ENCODE measurements at places on chromosomes 16 and 17. TPM values are rescaled to one million over a fixed set of nuclear protein-coding genes. Genes with fewer than 3 reads are reported as not detected.

- DNase-seq: peak; percentile 46
Observed at GRCh38 chr17:50129728-50130558, at the start of gene SAMD14. Gene SAMD14, minus strand, starts transcription at chr17:50130160. Its CDS starts 5,201 bp downstream, at chr17:50124959.

- DNase-seq: no peak
Observed at GRCh38 chr16:55647798-55648197, 8.0 kb upstream of the SLC6A2 start.

GRCh38 chr17:68682903-68683302, 81.7 kb upstream of the FAM20A start:
- DNase-seq: no peak

Gene KCTD19
- total RNA-seq: not detected

- DNase-seq: no peak
Observed at GRCh38 chr17:151004-151403, 13.6 kb downstream of the SCGB1C2 start.

DNA sequence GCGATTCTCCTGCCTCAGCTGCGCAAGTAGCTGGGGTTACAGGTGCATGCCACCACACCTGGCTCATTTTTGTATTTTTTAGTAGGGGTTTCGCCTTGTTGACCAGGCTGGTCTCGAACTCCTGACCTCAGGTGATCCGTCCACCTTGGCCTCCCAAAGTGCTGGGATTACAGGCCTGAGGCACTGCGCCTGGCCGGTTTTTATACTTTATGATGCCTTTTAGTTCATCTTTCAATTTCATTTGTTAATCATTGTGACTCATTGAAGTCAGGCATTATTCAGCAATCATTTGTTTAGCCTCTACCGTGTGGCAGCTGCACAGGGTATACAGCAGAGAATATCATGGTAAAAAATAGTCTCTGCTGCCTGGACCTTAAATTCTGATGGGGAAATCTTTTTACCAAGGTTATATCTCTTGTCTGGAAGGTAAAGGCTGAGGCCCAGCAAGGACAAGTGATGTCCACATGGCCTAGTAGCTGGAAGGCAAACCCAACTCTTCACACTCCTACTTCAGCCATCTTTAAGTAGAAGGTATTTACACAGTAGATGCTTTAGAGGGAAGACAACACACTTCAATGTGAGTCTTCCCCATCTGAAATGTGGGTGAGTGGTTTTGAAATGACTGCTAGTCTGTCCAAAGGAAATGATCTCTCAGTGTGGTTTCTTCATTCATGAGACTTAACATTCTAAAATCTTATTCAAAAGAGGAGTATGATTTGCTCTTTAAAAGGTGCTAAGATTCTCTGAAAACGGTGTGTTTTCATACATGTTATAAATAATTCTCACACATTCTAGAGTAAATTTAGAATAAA, 2.4 kb downstream of the PRPSAP2 start:
- no peak for DNase-seq

Gene SNX11
- 30.4 TPM for total RNA-seq
